ENCODE measurements at places on chromosomes 16 and 17.

- DNase-seq = no peak
These were observed 33.2 kb downstream of the COX4I1 start for GRCh38 chr16:85832570-85833218.

- DNase-seq = no peak
These were observed 44.1 kb downstream of the COG7 start for GRCh38 chr16:23408823-23409298.

- no peak for DNase-seq
These were observed 103.5 kb upstream of the TNRC6C start for GRCh38 chr17:77854759-77855745.

GRCh38 chr16:81946206-81946605, 65.1 kb downstream of the SDR42E1 start:
- no peak for DNase-seq

DNA sequence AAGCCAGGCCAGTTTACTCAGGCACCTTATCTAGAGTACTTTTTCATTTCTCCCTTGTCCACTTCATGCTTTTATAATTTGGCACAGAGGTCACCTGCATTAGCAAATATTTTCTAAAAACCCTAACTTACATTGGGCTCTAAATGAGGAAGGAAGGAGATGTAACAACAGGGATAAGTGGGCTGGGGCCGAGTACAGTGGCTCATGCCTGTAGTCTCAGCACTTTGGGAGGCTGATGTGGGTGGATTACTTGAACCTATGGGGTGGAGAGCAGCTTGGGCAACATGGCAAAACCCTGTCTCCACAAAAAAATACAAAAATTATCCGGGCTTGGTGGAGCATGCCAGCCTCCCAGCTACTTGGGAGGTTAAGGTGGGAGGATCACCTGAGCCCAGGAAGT, 55.9 kb downstream of the TMEM100 start:
- DNase-seq = no peak

DNA sequence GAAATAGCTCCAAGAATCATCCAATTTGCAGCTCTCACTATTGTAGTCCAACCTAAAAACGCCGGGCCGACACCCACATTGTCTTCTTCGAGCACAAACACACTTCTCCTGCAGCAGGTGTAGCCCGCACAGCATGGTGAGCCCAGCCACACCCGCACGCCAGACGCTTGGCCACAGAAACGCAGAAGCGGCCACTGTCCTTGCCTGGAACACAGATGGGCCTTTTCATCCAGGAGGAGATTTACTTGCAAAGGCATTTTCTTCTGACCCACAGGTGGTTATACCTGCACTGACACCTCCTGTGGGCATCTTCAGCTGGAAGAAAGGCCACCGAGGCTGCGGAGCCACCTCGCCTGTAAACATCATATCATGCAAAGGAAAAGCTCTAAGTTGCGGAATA, 98.4 kb downstream of the ADCY9 start:
- no peak for DNase-seq

- no peak for DNase-seq
These were observed 51.8 kb downstream of the SOCS3 start for GRCh38 chr17:78307887-78308638.

DNA sequence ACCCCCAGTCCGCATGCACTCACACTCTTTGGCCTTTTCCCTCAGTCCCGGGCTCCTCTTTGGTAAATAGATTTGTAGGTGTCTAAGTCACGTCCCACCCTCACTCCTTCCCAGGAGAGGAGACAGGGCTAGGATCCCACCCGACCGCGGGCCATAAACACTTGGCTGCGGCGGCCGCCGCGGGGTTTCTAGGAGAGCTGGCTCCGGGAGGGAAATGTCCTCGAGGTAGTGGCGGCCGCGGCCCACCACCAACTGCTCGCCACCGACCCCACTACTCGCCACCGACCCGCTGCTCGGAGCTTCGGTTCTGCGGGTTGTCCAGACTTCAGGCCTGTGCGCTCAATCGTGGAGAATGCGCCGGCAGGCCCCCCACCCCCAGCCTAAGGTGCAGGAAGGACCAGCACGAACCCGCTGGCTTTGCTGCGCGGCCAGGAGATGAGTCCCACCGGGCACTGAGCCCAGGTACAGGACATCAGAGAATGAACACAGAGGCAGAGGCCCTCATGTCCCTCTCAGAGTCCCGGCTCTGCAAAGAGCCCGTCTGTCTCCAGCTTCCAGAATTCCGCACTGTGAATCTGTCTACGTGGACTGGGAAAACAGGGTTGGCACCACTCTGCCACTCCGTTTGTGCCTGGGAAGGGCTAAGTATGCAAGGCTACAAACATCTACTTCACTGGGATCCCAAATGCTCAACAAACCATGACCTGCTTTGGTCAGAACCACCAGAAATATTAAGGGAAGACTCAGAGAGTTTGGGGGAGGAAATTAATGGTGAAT, 2.5 kb downstream of the PRAC2 start:
- no peak for DNase-seq

DNA sequence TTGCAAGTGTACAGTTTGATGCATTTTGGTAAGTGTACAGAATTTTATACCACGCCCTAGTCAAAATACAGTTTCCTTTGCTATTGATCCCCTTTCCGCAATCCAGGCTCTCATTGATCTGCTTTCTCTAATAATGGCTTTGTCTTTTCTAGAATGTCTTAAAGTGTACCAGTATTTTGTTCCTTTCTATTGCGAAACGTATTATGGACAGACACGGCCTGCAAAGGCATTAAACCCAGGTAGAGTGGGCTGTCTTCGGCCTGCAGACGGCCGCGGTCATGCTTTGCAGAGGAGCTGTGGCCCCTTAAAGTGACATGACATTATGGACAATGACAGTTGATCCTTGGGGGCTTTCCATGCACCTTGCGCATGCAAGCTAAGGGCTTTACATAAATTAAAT, 15.9 kb upstream of the HSBP1 start:
- no peak for DNase-seq

- DNase-seq = no peak
These were observed 28.1 kb downstream of the MAPK8IP3 start for GRCh38 chr16:1734123-1734522.

DNA sequence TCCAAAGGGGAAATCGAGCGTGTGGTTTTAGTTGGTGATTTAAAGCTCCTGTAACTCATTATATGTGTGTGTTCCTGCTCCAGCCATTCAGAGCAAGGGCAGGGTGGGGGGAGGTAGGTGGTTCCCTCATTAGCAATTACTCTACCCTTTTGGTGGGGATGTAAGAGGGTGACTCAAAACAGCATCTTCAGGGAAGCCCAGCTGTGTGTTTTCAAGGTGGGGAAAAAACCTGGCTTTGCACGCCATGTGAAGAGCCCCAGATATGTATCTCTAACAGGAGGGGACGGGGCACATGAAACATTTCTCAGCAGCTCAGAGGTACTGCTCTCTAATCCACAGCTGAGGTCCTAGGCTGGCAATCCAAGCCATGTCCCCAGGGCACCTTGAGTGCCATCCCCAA, 241.3 kb upstream of the ZFHX3 start:
- DNase-seq = no peak

DNA sequence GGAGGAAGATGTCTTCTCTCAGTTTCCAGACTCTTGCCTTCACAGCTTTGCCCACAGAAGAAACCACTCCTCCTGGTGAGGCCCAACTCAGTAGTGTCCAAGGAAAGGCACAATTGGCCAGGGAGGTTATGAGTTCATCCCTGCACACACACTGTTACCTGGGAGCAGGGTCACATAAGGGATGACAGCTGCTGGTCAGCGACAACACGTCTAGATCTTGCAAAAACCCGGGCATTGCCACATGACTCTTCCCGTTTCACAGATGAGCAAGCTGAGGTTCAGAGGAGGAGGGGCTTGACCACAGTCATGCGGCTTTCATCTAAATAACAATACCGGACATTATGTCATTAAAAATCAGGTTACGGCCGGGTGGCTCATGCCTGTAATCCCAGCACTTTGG, 186.0 kb downstream of the COPRS start:
- DNase-seq = no peak

GRCh38 chr17:20223808-20224328, 214.7 kb downstream of the SPECC1 start:
- DNase-seq = no peak

- no peak for DNase-seq
These were observed 24.2 kb downstream of the MPG start for GRCh38 chr16:102060-102855.

- DNase-seq = no peak
These were observed 620 bp downstream of the NOB1 start for GRCh38 chr16:69754143-69754468.

- peak; percentile 64 for DNase-seq
These were observed 3.5 kb upstream of the ACSM3 start for GRCh38 chr16:20760346-20760745.

GRCh38 chr17:16906680-16907079, 65.2 kb downstream of the TNFRSF13B start:
- peak; percentile 63 for DNase-seq

GRCh38 chr16:52191531-52192134, 355.3 kb downstream of the TOX3 start:
- DNase-seq = peak; percentile 48

DNA sequence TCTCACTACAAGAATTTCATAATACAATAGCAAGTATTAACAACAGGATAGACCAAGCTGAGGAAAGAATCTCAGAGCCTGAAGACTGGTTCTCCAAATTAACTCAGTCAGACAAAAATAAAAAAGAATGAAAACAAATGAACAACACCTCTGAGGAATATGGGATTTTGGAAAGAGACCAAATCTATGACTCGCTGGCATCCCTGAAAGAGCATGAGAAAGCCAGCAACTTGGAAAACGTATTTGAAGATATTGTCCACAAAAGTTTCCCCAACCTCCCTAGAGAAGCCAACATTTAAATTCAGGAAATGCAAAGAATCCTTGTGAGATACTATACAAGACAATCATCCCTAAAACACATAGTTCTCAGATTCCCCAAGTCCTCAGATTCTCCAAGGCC, 20.9 kb downstream of the NLRP1 start:
- DNase-seq = peak; percentile 14

- DNase-seq = no peak
These were observed 2.3 kb downstream of the CMIP start for GRCh38 chr16:81446907-81447268.

- no peak for DNase-seq
These were observed 333.2 kb downstream of the SLC39A11 start for GRCh38 chr17:72759301-72759700.

DNA sequence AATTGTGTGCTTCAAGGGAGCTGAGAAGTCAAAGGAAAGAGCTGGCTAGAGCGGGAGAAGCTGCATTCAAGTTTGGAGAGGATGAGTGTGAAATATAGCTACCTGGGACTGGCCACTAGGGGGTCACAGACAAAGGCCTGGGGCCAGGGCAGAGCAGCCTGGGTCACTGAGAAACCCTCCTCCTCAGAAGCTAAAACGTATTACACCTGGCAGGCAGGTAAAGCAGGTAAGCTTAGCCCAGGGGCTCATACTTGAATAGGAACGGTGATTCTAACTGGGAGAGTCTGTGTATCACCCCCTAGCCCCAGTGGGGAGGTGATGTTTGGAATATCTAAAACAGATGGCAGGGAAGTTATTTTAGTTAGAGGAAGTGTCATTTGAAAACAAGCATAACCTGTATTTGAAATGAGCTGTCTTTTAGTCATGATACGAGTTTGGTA, 6.8 kb downstream of the KRT37 start:
- no peak for DNase-seq

GRCh38 chr17:73030995-73031394, 61.5 kb downstream of the SLC39A11 start:
- DNase-seq = no peak

DNA sequence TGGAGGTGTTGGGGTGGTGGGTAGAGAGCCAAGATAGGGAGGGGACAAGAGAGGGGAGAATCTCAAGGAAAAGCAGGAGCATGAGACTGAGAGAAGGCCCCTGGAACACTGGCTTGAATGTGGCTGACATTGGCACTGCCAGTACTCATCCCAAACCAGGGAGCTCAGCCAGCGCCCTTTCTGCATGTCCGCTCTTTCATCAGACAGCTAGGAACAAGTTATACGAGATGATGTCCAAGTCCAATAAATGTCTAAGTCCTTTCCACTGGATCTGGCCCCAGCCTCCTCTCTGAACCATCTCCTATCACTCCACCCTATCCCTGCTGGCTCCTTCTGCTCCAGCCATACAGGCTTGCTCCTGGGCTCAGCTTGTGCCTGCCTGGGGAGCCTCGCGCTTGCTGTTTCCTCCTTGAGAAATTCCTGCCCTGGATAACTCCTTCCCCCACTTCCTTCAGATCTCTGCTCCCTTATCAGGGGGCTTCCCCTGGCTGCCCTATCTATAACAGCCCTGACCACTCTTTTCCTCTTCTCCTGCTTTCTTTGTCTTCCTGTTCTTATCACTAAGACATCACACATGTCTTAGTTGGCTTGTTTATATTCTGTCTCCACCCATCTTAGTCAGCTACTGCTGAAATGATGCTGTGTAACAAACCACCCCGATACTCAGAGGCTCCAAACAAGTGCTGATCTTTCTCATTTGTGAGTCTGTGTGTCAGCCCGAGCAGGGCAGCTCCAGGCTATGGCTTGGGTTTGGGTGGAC, 37.1 kb upstream of the MEOX1 start:
- no peak for DNase-seq

GRCh38 chr17:57201481-57201880, 54.8 kb upstream of the MSI2 start:
- DNase-seq = no peak

DNA sequence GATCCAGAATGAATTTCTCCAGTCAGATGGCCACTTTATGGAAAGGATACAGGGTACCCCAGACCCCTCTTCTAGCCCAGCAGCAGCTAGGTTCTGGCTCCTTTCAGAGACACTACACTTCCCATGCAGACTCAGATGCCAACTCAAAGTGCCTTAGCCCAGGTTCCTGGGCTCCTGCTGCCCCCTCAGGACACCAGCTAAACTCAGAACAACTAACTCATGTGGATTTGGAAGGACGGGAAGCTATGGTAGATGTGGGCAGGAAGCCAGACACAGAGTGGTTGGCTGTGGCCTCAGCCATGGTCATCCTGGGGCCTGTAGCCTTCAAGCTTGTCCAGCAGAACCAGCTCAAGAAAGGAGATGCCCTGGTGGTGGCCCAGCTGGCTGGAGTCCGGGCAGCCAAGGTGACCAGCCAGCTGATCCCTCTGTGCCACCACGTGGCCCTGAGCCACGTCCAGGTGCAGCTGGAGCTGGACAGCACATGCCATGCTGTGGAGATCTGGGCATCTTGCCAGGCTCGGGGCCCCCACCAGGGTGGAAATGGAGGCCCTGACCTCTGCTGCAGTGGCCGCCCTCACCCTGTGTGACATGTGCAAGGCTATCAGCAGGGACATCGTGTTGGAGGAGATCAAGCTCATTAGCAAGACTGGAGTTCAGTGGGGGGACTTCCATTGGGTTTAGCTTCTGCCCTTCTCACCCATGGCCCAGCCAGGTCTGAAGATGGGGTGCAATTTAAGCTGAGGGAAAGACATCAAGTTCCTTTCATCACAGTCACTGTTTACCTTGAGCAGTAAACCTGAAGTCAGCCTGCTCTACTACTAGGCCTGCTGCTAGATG, 111.8 kb downstream of the N4BP1 start:
- DNase-seq = no peak

DNA sequence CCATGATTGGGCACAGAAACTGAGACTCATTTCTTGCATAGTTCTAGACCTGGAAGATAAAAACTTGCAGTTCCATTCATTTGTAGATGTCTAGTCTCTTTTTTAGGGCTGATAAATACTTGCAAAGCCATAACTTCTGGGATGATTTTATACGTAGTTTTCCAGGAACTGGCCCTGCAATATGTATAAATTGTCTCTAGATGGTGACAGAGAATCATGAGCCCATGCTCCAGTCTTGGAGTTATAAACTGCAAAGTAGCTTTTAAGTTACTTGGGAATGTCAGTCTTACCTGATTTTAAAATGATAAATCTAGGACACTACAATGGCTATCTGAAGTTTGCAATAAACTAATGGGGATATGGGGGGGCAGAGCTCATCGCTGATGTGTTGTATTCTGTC, 3.0 kb upstream of the ADAMTS18 start:
- DNase-seq = peak; percentile 5

GRCh38 chr17:3635474-3636153, 436 bp downstream of the SHPK start:
- no peak for DNase-seq

Measured in amniotic epithelial cell (primary cell).